ENCODE measurements at places on chromosomes 5 and 9.

GRCh38 chr9:107127608-107128007, 155.5 kb upstream of the RAD23B start:
- DNase-seq = no peak

DNA sequence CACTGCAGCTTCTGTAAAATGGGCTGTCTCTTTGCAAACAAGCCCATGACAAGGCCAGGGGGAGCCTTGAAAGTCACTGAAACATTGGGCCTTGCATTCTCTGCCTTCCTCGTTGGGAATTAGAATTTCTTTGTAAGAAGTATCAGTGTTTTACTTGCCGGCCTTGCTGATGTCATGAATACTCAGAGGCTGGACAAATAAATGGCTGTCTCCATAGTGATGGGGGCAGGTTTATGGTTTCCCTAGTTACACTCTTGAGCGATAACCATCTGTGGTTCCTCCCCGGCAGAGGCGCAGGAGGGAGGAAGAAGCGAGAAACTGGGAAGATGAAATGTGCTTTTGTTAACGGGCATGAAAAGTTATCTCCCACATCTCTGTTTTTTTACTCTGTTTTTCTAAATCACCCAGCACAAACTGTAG, 272.7 kb upstream of the PANK3 start:
- DNase-seq = no peak

DNA sequence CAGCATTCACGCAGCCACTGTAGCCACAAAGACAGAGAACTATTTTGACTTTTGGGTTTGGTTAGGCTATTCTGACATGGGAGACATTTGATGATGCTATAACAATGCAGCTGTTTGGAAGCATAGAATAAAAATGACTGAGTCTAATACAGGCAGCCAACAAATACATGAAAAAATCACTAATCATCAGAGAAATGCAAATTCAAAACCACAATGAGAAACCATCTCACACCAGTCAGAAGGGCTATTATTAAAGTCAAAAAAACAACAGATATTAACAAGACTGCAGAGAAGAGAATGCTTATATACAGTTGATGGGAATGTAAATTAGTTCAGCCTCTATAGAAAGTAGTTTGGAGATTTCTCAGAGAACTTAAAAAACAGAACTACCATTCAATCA, 107.1 kb upstream of the POC5 start:
- DNase-seq = no peak

DNA sequence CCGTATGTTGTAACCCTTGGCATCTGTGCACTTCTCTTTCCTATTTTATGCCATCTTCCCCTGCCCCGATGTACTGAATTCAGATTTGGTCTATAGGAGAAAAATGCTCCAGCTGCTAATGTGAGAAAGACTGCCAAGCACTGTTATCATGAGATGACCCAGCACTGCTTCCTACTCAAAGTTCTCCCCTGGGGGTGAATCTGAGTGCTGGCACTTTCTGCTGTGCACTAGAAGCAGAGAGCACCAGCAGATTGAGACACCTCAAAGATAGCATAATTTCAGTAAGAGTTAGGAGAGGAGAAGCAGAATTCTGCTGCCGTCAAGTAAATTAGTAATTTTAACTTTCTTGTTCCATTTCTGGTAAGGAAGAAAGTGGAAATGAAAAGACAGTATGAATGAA, 92.8 kb upstream of the ACOT12 start:
- DNase-seq = no peak

- DNase-seq = no peak
Measured at GRCh38 chr5:6482735-6483134, 34.1 kb downstream of the UBE2QL1 start.

GRCh38 chr9:127232833-127233549, 31.6 kb upstream of the GARNL3 start:
- no peak for DNase-seq

GRCh38 chr5:148875205-148875875, 48.9 kb downstream of the ADRB2 start:
- DNase-seq = no peak

GRCh38 chr9:89690334-89690912, 85.6 kb downstream of the GADD45G start:
- no peak for DNase-seq

GRCh38 chr5:107134931-107135330, 535.8 kb downstream of the EFNA5 start:
- no peak for DNase-seq

DNA sequence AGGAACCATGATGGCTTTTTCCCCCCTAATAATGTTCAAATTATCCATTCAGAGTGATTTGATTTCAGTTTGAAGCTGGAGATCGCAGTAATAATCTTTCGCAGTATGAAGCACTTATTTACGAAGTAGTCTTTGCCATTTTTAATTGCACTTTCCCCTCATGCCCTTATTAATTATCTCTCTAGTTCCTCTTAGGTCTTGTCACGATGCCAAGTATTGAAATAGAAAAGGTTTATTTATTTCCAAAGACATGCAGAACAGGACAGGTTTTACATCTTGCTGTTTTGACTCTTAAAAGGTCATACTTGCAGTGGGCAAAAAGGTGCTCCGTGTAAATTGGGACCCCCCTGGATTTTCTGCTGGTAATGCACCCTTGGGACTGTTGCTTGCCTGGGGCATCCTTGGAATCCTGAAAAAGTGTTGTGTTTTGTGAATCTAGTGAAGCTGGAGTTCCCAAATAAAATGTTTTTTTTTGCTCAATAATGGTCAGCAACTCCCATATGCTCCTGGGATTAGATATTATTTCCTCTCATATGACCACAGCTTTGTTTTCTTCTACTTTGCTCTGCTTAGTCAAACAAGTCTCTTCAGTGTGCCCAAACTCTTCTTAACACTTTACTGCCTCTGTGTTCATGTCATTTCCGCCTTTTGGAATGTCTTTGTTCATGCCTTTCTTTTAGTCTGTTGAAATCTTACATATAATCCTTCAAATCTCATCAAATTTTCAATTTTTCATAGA, 278.3 kb downstream of the TMEM38B start:
- DNase-seq = no peak

DNA sequence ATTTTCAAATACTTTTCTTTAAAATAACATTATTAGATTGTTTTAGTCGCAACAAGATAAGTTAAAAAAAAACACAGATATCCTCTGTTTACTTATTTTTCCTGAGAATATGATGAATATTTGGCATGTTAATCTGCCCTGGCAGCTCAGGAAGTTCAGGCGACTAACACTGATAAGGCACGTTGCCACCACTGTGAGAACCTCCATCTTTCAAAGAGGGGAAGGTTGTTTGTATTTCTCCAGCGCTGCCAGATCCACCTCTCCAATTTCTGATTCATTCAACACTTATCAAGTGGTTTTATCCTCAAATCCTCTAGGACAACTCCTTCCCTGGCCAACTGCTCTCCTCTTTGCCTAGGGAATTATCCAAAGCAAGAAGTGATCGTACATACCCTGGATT, 21.8 kb downstream of the CTNNAL1 start:
- no peak for DNase-seq

- no peak for DNase-seq
Measured at GRCh38 chr9:4865681-4866080, 72.9 kb downstream of the RCL1 start.

DNA sequence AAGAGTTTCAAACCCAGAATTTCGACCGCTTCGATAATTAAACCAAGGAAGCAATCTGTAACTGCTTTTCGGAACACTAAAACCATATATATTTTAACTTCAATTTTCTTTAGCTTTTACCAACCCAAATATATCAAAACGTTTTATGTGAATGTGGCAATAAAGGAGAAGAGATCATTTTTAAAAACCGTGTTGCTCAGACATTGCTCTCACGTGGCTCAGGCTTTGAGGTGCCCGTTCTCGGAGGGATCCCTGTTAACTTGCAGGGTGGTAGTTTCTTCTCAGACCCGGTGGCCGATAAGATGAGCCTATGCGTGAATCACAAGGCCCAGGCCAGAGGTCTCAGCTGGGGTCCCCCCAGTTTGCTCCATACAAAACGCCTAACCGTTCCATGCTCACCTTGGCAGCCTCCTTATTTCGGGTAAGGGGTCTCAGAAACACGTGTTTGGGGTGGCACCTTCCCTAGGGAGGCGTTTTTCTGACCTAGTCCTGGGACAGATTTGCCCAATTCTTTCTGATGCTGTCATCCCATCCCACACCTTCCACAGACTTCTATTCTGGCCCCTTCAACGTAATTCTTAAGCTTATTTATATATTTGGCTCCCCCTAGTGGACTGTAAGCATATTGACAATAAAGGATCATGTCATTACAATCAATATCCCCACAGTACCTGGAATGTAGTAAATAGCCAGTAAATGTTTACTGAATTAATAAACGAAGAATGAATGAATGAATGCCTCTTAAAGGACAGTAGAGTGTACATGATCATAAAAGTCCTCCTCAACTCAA, 48.1 kb downstream of the THBS4 start:
- DNase-seq = no peak

- no peak for DNase-seq
Measured at GRCh38 chr9:123990427-123990826, 21.1 kb upstream of the LHX2 start.

GRCh38 chr5:113226116-113226736, 208.6 kb downstream of the TSSK1B start:
- DNase-seq = no peak

GRCh38 chr9:113152699-113153098, 1.9 kb downstream of the SLC31A2 start:
- DNase-seq = no peak

DNA sequence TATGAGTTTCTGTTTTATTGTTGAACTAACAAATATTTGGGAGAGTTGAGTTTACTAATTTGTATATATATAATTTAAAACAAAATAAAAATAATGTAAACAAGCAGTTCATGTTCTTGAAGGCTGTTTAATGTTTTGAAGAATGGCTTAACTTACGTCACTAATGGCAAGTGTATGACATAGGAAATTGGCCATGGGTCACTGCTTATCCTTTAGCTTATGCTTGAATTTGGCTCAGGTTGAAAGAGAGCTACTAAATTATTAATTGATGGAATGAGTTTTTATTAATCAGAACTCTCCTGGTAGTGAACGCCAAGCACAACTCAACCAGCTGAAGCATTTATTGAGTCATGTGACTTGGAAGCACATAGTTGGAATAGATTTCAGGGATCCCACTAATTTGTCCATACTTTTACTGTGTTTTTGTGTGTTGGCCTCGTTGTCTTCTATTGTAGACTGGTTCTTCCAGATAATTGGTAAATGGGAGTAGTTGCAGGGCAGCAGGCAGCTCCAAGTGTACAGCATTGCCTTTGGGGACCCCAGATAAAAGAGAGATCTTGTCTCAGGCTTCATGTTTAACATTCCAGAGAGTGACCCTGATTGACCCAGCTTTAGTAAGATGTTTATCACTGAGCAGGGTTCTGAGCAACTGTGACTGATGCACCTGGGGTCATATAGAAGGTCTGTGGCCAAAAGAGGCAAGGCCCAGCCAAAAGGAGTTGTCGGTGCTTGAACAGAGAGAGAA, 13.5 kb downstream of the C5orf58 start:
- DNase-seq = no peak

GRCh38 chr5:23446424-23446823, 61.0 kb upstream of the PRDM9 start:
- no peak for DNase-seq

DNA sequence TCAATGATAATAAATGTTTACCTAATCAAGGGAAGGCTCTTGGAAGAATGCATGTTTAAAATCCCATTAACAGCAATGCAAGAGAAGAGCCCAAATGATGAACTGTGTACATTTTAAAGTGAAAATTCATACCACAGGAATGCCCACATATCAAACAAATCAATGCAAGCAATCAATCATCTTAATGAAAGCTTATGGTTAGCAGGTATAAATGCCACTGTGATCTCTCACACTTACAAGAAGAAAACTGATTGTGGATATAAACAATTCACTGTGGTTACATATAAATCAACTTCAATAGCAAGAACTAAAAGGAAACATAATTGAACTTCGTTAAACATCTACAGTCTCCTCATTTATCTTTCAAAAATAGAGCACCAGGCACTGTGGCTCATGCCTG, 161.0 kb upstream of the RORB start:
- DNase-seq = no peak

DNA sequence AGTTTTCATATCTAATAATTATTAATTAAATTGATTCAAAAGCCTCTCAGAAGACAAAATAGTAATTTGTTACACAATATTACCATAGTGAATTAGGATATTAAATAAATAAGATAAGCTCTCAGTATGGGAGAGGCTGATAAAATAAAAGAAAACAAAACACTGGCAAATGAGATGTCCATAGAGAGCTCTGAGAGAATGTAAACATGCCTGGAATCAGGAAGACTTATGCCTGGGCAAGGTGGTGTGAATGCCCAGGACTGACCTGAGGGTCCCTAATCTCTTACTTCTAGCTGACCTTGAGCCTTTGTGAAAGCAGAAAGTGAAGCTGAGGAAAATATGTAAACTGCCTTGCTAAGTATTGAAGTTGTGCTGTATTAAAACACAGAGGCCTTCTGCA, 616.5 kb downstream of the PTPRD start:
- DNase-seq = no peak
